Thoracic aorta (tissue), 2 donors: ENCODE measurements at places on chromosomes 12 and 14.
A peak's percentile ranks its signal among the peaks of the same experiment; 100 is the strongest.

GRCh38 chr14:106872611-106873446 lies 1346.4 kb downstream of the TMEM121 start:
- DNase-seq, result no peak

- no peak for DNase-seq
Measured at GRCh38 chr12:16602412-16602811, 3.5 kb downstream of the LMO3 start.

DNA sequence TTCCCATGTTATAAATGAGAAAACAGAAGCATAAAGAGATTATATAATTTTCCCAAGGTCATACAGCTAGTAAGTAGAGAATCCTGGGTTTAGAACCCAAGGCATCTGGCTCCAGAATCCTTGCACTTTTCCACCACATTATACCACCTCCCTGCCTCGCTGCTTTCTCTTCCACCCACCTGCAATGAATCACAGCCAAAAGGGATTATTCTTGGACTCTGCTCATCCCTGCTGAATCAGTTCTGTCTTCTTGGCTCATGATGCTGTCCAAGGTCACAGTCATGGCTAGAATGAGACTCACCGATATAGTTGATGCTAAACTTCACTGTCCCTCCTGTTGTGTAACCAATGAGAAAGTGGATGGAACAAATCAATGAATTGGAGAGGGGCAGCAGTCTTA lies 356.6 kb downstream of the FUT8 start:
- no peak for DNase-seq

DNA sequence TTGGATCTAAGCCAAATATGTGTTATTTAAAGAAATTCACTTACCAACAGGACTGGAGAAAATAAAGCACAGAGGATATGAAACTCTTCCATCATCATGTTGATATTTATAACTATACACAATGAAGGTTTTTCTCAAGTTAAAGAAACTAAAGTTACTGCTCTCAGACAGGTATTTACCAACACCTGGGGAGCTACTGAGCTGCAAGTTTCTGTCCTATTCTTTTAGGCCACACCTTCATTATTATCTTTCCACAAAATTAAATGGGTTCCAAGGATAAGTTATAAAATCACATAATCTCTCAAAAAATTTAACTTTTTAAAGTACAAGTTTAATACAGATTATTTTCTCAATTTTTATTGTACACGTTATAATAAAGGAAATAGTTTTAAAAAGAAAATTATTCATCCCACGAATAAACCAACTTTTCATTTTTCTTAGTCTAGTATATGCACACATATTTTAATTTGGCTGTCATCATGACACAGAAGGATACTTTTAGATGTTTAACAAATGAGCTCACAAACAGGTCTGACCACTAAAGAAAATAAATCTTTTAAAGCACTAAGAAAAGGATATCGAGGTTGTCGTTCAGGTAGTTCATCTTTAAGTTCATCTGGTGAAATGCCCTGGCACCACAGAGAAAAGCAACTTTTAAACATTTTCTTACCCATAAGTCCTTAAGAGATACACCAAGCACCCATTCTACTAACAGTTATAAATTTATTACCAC lies 7.8 kb downstream of the GMFB start:
- DNase-seq, result no peak

DNA sequence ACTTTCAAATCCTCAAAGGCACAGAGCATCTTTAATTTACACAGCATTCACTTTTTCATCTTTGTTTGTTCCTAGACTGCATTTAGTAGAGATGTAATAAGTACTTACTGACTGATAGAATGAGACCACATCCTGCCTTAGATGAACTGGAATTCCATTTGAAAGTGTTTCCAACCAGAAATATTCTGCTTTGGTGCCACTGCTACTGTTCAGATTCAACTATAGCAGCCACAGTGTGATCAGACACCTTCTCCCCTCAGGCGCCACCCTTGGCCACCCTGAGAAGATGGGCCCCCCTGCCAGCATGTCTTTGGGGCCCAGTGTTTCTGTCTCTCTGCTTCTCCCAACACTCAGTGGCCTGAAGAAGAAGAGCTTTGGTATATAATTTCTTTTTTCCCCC lies 449.1 kb downstream of the RAD51B start:
- DNase-seq, result no peak

GRCh38 chr14:45793081-45793480 lies 540.1 kb upstream of the MIS18BP1 start:
- no peak for DNase-seq

- DNase-seq, result no peak
Measured at GRCh38 chr14:93322929-93323599, 9.8 kb downstream of the BTBD7 start.

- DNase-seq, result no peak
Measured at GRCh38 chr12:24416423-24417109, 467.1 kb upstream of the SOX5 start.

DNA sequence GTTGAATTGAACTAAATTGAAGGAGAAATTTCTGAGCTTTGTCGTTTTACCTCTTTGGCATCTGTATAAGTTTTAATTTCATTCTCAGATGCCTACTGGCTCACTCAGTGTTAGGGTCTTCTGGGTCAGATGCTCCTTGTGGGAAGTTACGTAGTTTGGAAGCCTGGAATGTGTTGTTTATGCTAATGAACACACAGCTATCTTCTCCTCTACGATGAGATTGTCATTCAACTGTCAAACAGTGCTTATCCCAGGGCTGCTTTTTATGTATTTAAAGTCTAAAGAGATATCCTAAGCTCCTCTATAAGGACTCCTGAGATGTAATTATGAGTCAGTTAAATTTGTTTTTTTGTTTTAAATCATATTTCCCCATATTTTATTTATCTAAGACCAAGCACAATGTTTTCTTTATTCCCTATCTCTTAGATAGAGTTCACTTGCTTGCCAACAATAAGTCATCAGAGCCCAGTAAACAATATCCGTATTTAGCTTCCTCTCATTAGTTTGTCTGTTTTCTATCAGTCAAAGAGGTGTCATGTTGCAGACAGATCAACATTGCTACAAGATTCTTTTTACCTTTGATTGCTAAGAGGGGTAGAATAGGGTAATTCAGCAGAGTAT lies 368.0 kb upstream of the PDE3A start:
- DNase-seq, result no peak

- no peak for DNase-seq
Measured at GRCh38 chr12:68673788-68674187, 13.0 kb upstream of the NUP107 start.

DNA sequence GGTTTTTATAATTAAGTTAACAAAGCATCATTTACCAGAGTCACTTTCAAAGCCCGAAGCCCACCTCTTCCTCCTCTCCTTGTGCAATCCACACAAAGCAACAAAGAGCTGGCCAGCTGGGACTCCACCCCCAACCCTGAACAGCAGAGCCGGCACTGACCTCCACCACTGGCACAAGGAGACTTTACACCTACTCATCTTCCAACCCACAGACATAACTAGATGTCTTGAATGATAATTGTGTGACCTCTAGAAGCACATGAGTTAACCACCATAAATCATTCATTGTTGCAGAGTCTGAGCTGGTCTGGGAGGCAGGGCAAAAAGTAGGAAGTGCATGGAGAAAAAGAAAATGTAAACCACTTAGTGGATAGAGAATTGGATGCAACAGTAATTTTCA lies 72.2 kb downstream of the ST8SIA1 start:
- DNase-seq, result no peak

GRCh38 chr12:82874945-82875344 lies 188.2 kb downstream of the TMTC2 start:
- DNase-seq, result no peak

- no peak for DNase-seq
Measured at GRCh38 chr12:87317302-87317701, 711.9 kb downstream of the C12orf50 start.

GRCh38 chr14:64928239-64929013 lies 14.1 kb downstream of the GPX2 start:
- DNase-seq, result no peak

GRCh38 chr14:99648027-99648784 lies 3.3 kb downstream of the HHIPL1 start:
- DNase-seq, result no peak

DNA sequence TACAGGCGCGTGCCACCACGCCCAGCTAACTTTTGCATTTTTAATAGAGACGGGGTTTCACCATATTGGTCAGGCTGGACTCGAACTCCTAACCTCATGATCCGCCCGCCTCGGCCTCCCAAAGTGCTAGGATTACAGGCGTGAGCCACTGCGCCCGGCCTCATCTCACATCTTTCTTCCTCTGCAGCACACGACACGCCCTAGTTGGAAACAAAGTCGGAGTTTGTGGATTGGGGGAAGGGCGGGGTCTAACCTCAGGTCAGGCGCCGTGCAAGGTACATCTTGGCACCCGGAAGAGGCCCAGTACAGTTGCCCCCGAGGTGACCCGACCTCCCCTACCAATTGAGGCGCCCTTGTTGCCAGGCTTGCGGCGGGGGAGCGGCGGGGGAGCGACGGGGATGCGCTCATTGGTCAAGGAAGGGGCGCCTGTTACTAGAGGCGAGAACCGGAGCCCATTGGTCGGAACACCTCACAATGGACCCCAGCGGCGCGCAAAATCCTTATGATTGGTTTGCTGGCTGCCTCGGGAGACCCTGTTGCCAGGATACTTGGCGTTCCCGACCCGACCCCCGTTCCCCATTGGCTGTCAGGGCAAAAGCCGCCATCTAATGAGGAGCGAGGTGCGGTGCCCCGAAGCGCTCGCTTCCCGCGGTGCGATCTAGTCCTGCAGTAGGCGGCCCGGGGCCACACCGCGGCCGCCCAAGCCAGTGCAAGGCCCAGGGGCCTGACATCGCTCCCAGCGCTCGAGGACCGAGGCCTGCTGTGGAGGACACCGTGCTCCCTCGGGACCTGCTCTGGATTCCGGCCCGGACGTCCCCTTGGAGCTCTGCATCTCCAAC lies at the start of gene REC8:
Gene REC8 (plus strand): TSS at position 659 of the 839 bp plus-strand sequence. CDS start 473 bp downstream, outside the sequence.
- DNase-seq, result peak; percentile 38

GRCh38 chr12:101670007-101670671 lies 27.3 kb upstream of the CHPT1 start:
- DNase-seq, result no peak

- DNase-seq, result no peak
Measured at GRCh38 chr14:90788031-90788430, 28.2 kb downstream of the TTC7B start.

DNA sequence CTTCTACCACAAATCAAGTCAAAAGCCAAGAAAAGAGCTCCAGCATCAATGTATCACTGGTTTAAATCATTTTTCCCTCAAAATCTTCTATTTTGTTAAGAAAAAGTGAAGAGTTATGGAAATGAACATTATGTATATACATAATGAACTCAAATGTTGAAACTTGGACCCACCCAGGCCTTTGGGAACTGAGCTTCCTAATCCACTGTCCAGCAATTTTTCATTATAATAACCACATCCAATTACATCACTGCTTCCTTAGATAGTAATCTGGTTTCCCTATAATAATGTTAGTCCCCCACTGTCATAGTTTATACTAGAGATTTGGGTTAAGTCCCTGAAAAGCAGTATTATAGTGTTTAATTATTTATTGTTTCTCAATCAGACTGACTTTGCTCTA lies 170.9 kb downstream of the PIK3C2G start:
- DNase-seq, result no peak

DNA sequence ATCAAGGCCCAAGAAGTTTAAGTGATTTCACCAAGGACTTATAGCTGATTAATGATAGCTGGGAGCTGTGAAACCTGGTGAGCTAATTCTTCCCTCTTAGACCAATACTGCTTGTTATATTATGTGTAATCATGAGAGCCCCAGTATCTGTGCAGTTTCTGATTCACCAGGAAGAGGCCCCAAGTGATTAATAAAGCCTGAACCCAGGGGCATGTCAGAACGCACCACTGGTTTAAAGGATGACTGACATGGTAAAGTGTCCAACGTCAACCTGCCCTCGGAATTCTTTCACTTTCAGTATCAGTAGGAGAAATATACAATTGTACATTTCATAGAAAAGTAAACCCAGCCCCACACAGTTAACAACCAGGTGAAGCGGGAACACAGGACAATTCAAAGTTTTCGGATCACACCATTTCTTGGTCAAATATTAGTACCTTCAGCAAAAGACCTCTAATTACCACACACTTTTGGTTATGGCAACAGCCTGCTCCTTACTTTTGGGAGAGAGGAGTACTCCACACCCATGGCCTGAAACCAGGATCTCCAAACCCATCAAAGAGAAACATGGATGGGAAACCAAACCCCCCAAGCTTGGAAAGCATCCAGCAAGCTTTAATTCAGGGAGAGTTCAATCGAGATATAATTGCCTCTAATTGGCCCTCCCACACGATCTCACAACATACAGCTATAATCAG lies 28.5 kb downstream of the TMCC3 start:
- no peak for DNase-seq

- no peak for DNase-seq
Measured at GRCh38 chr12:19945559-19946435, 422.5 kb upstream of the PDE3A start.

GRCh38 chr12:21528953-21529352 lies 2.9 kb downstream of the SPX start:
- DNase-seq, result no peak

DNA sequence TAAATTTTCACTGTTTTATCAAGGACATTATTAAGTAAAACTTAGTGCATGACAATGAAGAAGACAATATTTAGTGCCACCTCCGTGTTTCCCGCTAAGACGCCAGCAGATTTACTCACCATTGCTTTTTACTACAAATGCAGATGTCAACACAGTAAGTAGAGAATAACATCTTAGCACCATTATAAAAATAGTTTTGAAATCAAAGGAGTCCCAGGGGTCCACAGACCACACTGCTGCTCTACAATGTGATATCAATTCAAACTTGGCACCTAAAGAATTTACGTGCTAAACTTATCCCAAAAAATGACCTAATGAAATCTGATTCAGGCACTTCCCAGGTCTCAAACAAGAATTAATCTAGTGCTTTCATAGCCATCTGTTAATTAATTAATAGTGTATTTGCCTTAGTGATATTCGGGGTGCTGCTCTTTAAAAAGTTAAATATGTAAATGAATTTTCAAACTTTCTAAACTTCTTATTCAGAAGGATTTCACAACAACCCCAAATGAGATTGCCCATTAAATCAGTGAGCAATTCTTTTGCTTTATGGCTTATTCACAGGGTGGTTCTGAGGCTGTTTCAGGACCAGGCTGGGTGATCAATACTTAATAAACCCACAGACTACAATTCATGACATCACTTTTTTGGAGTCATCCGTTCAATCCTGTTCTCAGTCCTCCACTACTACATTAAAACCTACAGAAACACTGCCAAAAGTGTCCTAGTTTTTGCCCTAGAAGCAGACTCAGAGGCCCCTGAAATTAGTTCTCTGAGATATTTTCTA lies 161.3 kb upstream of the LMNTD1 start:
- DNase-seq, result no peak

DNA sequence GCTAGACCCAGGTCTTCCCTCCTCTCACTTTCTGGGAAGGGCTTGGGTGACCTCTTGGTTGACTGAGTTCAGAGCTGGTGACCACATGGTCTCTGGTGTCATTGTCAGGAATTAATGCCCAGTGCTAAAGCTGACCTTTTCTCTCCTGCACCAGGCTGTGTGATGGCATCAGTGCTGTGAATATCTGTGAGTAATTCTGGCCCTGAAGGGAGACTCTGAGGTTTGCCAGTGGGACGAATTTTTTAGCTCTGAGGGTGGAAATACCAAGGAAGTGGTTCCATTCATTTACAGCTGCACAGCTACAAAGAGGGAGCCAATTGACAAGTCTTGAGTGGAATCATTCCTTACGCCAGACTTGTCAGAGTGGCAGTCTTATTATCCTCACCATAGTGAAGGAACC lies 6.2 kb upstream of the KRT86 start:
- DNase-seq, result no peak
